ENCODE measurements at places on chromosomes 7 and 10.

- DNase-seq: no peak
Measured at GRCh38 chr7:5284304-5285281, 1.9 kb downstream of the SLC29A4 start.

- DNase-seq: no peak
Measured at GRCh38 chr7:26593896-26594295, 270.5 kb downstream of the SKAP2 start.

DNA sequence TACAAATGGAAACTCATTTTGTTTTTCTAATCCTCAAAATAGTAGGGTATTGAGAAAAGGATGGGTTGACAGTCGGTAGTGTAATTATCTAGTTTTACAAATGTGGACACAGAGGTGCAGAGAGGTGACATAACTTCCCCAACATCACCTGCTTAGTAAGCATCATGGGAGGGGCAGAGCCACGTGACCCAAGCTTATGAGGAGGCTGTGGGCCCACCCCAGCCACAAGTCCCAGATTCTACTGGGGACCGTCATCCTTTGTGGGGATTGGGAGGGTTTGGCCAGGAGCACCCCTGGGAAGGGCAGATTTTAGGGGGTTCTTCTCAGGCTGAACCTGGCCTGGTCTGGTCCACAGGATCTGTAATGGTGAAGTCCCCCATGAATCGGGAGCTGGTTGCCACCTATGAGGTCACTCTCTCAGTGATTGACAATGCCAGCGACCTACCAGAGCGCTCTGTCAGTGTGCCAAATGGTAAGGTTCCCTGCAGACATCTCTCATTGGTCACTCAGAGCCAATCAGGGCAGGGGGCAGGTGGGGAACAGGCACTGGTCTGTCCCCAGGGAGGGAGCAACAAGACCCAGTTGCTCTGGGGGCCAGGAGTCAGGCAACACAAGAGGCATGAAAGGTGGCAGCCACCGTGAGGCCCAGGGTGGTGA, 23.6 kb upstream of the VSIR start:
- DNase-seq: no peak

DNA sequence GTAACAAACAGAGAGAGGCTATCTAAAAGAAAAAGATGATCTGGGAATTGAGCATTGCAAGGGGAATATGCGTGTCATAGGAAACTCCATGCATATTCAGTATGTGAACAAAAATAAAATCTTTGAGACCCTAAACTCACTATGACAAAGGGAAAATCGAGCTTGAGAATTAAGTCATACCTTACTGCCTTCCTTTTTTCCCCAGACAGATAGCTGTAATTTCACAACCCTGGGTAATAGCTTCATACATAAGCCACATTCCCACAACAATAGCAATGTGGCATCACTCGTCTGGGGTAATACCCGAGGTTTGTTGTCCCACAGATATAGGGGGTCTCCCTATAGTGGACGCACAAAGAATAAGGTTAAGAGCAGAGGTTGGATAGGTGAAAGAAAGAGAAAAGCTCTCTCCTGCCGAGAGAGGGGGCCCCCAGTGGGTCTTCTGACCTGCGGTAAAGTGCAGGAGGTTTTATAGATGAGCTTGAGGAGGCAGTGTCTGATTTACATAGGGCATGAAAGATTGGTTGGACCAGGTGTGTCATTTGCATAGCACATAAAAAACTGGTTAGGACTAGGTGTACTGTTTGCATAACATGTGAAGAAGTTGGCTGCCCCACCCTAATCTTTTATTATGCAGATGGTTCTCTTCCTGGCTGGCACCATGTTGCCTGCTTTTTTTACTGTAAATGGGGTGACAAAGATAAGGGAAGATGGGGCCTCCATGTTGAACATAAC, 11.6 kb downstream of the CYP3A43 start:
- peak; percentile 28 for DNase-seq

DNA sequence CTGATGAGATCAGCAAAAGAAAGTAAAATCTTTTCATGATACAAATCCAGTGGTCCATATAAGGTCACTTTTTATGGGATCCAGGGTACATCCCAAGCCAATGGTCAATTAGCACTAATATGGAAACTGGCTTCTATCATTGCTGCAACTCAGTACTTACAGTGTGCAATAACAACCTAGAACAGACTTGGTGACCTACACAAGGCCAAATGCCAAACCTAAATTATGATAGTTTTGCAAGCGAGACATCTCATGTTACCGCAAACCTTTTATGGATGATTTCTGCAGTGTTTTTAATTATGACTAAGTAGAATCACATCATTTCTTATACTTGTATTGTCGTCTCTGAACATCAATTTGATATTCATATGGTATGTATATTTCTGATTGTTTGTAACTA, 583.5 kb upstream of the SEMA3D start:
- no peak for DNase-seq

DNA sequence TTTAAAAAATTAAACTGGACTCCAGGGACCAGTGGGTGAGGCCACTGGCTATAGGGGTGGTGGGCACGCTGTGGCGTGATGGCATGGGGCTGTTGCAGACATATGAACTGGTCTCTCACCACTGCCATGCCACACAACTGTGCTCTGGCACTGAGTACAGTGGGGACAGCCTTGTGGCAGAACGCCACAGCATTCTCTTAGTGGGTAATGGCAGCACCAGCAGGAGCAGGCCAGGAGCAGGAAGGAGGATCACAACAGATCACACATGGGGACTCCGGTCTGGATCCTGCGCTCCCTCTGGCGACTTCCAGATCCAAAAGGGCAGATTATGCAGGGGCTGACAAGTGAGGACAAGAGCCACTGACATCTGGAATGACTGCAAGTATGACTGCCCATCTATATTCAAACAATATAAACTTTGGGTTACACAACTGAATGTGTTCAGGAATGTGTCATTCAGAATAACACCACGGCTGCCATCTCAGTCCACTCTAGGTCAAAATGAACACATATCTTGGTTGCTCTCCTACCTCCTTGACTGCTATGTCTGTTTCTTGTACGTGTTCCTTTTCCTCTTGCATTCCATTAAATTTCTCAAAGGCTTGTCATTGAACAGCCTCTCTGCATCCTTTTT, 176.0 kb downstream of the KMT2E start:
- no peak for DNase-seq

GRCh38 chr10:84659497-84660439, 331.4 kb downstream of the CCSER2 start:
- DNase-seq: no peak

- DNase-seq: peak; percentile 47
Measured at GRCh38 chr7:91408388-91409154, 144.3 kb downstream of the FZD1 start.

DNA sequence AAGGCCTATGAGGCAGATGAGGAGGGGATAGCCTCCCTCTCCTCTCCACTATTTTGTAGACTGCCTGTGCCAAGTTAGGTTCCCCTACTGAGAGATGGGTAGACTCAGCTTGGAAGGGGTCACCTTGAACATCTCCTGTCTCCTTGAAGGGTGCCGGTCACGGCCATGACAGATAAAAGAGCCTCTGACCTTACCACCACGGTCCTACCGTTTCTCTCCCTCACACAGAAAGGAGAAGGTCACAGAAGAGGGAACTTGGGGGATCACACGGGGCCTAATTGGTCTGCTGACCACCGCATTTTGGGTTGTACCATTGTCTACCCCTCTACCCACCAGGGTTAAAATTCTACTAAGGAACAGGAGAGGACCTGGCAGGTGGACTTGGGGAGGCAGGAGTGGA, 17.0 kb downstream of the PRSS2 start:
- no peak for DNase-seq

DNA sequence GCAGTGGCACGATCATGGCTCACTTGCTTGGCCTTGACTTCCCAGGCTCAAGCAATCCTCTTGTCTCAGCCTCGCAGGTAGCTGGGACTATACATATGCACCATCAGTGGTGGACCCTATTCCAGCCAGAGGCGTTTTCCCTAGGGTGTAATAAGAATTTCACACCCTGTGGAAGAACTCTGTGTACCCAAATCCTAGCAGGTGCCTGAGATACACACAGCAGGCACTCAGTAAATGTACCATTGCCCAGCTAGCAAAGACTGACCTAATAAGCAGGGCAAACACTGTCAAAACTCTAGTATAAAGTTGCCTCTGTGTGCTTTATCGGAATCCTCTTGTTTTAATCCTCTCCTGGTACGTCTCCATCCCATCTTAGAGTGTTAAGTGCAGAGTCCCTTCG, 33.7 kb upstream of the BHLHA15 start:
- no peak for DNase-seq

DNA sequence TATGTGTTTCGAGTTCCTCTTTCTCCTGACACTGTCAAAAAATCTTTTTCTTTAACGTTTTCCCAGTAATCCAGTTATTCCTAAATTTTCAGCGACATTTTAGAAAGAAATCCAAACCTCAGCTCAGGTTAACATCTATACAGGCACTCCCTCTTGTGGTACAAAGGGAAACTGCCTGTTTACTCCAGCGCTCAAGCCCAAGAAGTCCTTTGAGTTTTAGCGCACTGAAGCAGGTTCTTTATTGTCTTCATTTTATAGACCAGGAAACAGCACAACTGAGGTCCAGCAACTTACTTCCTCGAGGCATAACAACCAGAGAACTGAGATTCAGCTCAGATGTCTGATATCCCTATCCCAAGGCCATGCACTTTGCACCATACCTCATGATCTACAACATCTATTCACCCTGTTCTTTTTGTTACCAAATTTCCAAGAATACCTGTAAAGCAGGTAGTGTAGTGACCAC, 287.2 kb upstream of the MKLN1 start:
- peak; percentile 30 for DNase-seq

DNA sequence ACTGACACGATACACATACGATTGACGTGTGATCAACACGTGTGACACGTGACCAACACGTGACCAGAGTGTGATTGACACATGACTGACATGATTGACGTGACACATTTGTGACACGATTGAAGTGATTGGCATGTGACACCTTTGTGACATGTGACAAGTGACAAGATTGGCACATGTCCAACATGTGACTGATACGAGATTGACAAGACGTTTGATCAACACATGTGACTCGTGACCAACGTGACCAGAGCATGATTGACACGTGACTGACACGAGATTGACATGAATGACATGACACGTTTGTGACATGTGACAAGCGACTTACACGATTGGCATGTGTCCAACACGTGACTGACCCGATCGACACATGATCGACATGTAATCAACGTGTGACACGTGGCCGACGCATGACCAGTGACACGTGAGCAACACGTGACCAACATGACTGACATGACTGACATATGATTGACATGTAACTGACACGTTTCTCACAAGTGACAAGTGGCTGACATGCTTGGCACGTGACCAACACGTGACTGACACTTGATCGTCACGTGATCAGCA, 22.0 kb downstream of the CRPPA start:
- DNase-seq: no peak

- DNase-seq: no peak
Measured at GRCh38 chr10:113063043-113063967, 113.3 kb downstream of the TCF7L2 start.

- DNase-seq: no peak
Measured at GRCh38 chr10:105413997-105414396, 772.9 kb downstream of the SORCS3 start.

All from iPS DF 19.7 (cell line).